ENCODE measurements at places on chromosomes 12 and 14.

DNA sequence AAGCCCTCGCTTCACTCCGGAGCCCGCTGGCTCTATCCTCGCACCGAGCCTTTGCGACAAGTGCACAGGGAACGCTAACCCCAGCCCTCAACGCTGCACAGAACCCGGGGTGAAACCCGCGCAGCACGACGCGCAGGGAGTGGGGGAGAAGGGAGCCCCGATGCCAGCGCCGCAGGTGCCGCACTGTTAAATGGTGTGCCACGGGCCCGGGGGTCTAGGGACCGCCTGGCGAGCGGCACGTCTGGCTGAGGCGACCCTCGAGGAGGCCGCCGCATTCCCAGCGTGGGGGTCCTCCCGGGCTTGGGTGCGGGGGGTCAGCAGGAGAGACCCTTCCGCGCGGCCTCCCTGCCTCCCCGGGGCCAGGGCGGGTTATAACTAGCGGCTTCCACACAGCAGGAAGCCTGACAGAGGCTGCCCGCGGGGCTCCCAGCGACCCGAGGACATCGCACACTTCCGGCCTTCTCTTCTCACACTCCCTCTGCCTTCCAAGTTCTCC, 23.8 kb upstream of the LRTM2 start:
- peak; percentile 24 for DNase-seq

- DNase-seq, result no peak
Measured at GRCh38 chr12:130983328-130984017, 29.8 kb downstream of the ADGRD1 start.

GRCh38 chr12:86777325-86777724, 521.1 kb upstream of the MGAT4C start:
- no peak for DNase-seq

GRCh38 chr12:65014504-65015271, 106.4 kb downstream of the WIF1 start:
- DNase-seq, result no peak

- no peak for DNase-seq
Measured at GRCh38 chr14:29752221-29752923, 175.3 kb downstream of the PRKD1 start.

DNA sequence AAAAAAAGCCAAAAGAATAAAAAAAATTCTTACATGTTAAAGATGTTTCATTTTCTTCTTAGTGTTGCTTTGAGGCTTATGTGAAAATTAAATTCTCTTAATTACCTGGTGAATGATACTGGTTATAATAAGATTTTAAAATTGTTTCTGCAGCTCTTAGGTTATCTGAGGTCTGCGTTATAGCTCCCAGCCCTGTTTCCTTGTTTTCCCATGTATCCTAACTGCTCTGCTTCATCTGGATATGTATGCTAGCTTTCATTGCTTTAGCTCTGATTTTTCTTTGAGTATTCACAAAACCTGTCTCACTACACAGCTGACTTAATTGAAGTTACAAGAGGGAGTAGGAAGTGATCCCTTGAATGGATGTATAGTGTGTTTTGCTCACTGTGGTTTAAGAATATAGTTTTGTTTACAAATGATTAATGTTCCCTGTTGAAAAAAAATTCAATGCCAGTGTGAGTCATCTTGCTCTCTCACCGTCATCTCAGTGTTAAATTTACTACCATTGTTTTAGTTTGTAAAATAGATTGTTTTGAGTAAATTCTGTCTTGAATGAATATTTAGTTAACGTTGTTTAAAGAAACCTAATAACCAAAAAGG, 26.8 kb downstream of the CPSF6 start:
- DNase-seq, result no peak

Measured in stimulated activated CD8-positive, alpha-beta memory T cell treated with anti-CD3 and anti-CD28 coated beads, Interleukin-4, amount 100 ng/mL, for 24 hours (primary cell).